Left kidney (tissue), 8 donors: ENCODE measurements at places on chromosomes 7 and 10. TPM values are rescaled to one million over a fixed set of nuclear protein-coding genes. Genes with fewer than 3 reads are reported as not detected.

DNA sequence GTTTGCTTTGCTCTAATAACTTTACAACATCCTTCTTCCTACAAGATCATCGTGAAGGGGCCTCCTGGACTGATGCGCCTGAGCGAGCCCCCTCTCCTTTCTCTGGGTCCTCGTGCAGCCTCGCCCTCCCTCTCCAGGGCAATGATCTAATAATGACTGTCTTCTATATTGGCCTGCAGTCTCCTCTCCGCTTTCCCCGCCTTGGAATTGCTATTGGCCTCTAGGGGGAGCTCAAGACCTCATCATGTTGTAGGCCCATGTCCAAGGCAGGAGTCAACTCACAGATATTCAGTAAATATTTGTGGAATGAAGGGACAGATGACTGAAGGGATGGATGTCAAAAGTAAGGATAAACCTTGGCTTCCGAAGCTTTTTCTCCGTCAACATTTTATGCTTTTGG lies 1180.3 kb downstream of the TYW1 start:
- peak; percentile 79 for DNase-seq

GRCh38 chr10:89032141-89032891 lies 41.7 kb downstream of the FAS start:
- DNase-seq, result peak; percentile 11

- no peak for DNase-seq
These were observed 79.3 kb upstream of the MEOX2 start for GRCh38 chr7:15765753-15766152.

GRCh38 chr7:151730591-151730990 lies 146.3 kb downstream of the PRKAG2 start:
- no peak for DNase-seq

- no peak for DNase-seq
These were observed 345 bp downstream of the COBL start for GRCh38 chr7:51316262-51316665.

DNA sequence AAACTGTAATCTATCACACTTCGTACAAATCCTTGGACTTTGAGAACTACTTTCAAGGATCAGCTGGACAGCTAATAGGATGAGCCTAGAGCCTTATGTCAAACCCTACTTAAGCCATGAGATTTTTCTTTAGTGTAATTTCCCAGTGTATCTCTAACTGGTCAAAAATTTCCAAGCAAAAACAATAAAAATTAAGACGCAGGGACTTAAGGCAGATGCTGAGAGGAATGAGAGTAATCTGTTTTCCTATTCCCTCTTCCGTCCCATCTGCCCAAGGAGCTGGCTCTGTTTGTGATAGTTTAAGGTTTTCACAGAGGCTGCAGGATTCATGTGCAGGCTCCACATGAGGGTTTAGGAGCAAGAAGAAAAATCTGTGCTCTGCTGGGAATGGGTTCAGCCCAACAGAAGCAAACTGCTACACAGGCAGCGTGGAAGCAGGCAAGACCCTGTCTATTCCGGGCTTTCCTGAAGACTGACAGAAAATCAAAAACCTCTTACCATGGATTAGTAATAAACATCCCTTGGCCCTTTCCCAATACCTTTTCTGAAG lies 62.2 kb downstream of the ARMH3 start:
- no peak for DNase-seq

GRCh38 chr10:48502791-48503190 lies 102.1 kb downstream of the ARHGAP22 start:
- DNase-seq, result no peak

Gene BMPER
- 22.7 TPM for polyA plus RNA-seq
